K562 (cell line): ENCODE measurements at places on chromosomes 2 and 18.

DNA sequence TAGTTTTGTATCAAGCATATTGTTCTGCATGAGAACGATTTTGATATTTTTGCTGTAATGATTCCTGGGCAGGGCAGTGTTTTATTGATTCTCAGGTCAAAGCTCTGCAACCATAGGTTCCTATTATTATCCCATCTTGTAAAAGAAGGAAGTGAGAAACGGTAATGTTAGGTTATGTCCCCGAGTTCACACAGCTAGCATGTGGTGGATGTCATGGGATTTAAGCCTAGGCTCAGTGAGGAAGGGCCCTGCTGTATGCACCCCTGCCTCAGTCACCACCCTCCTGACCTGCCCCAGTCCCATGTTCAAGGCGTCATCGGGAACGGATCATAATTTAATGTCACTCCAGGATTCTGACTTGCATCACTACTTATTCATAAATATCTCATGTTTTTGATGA lies 10.7 kb downstream of the ACP1 start:
- no peak for DNase-seq

DNA sequence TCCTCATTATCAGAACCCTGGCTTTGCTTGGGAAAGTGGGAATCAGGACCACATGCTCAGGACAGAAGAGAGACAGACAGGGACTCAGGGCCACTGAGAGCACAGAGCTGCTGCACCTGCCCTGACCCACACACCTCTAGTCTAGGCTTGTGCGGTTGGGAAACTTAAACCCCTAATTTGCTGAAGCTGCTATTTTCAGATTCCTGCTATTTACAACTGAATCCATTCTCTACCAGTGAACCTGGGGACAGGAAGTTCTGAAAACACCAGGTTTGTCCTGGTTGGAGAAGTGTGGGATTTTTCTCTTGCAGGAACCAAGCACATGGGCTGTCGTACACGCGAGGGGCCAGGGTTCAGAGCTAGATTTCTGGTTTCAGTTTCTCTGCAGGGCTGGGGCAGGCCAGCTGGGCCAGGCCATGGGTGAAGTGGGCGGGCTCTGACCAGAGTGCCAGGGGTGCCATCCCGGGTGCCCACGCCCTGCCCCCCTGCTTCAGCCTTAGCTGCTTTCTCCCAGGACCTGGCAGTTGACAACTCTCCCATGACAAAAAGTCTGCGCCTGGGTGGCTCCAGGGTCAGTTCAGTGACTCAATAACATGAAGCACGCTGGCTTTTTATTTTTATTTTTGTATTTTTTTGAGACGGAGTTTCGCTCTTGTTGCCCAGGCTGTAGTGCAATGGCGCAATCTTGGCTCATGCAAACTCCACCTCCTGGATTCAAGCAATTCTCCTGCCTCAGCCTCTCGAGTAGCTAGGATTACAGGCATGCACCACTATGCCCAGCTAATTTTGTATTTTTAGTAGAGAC lies 51.3 kb upstream of the SLC1A4 start:
- DNase-seq, result no peak

DNA sequence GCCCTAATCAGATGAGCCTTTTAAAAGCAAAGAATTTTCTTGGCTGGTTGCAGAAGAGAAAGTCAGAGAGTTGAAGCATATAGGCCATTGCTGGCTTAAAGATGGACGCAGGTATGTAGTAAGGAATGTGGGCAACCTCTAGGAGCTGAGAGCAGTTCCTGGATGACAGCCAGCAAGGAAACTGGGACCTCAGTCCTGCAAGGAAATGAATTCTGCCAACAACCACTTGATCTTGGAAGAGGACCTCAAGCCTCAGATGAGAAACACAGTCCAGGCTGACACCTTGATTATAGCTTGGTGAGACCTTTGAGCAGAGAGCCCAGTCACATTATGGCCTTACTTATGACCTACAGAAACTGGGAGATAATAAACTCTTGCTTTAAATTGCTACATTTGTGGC lies 15.7 kb downstream of the PHOSPHO2 start:
- DNase-seq, result no peak

DNA sequence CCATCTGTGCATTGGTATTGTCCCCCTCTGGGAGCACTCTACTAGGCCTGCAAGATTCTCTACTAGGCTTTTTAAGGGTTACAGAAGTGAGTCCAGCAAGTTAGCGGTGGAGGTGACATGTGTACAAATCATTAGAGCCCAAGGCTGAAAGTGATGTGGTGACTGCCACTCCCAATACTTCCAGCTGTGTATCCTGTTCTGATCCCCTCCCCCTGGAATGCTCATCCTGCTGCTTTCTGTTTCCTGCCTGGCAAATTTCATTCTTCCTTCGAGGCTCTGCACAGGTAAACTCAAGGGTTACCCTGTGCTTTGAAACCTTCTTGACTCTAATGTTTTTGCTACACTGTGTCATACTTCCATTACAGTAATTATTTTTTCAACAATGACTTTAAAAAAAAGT lies 258.5 kb upstream of the REV1 start:
- DNase-seq, result no peak

DNA sequence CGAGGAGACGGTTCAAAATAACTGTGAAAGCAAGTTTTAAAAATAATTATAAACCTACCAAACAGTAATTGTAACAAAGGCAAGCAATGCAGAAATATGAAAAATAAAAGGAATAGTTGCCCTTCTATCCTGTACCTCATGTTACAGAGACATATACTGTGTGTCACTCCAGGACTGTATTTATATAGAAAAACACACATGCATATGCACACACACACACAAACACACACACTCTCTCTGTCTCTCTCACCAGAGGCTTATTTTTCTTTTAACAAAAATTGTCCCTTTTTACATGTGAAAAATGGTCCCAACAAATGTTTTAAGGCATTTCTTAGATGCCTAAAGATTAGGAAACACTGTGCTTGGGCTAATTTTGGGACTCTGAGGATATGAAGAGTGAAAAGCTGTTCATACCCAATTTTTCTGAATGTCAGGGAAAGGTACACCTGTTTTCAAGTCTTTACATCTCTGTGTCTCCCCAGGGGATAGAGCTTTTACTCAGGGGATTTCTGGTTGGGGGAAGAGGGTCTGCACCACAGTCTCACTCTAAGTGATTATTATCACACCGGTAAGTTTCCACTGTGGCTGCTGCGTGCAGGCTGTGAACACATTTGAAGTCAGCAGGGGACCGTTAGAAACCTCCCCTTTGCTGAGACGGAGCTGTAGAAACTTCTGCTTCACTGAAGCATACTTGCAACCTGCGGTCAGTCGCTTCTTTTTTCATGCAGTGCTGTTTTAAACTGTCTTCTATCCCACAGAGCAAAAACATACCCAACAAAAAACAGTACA lies 51.4 kb upstream of the SPAG16 start:
- DNase-seq, result no peak

DNA sequence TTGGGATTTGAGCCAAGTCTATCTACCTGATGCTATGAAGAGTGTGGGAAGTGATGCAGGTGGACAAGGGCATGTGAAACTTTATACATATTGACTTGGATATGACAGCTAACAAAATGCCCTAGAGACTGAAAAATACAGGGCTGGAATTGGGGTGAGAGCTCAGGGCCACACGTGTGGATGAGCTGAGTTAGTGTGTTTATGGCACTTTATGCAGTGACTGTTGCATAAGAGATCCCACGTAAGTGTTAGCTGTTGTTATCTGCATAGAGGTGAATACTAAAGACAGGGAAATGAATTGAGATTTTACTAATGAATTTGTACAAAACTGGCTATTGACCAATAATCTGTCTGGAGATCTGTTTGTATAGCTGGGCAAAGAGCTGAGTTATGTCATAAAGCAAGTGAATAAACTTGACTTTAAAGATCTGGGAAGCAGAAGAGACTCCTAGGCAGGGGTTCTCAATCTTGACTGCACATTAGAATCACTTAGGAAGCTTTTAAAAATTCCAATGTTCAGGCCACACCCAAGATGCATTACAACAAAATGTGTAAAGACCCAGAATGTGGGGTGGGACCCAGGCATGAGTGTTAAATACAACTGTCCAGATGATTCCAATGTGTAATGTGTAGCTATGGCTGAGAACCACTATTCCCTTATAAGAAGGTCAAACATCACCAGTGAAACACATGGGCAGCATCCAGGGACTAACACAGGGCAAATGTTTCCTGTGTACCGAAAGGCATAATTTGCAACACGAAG lies 74.2 kb upstream of the STK17B start:
- DNase-seq, result no peak

DNA sequence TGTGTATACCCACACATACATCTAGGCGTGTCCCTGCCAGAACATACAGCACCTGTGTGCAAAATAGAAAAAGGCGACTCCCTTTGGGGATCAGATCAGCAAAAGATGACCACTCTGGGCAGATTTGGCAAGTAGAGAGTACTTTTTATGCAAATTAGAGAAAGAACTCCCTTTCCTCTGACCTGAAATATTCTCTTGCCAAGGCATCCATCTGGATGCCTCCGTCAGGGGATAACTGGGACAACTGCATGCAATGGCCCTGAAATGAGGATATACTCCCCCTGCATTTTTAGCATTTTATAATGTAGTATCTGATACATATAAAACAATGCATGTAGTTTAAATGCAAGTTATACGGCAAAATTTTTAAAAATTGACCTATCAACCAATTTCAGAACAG lies 247.7 kb downstream of the ICOS start:
- DNase-seq, result no peak

GRCh38 chr18:36432880-36433555 lies 135.5 kb downstream of the FHOD3 start:
- no peak for DNase-seq

- DNase-seq, result no peak
Measured at GRCh38 chr18:6741232-6741663, 11.7 kb downstream of the ARHGAP28 start.

GRCh38 chr2:171651667-171652415 lies 35.4 kb upstream of the DYNC1I2 start:
- no peak for DNase-seq

DNA sequence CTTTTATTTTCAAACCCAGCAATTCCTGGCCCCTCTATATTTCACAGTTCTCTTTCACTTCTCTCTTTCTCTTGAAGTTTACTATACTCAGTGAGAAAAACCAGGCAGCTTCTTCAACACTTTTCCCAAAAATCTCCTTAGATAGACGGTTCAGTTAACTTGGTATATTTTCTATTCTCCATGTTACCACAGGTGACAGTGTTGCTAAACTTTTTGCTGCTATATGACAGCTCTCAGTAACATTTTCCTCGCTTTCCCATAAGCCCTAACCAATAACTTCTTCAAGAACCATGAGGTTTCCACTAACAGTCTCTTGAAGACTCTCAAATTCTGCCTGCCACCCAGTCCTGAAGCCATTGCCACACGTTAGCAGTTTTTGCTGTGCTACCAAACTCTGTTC lies 45.8 kb downstream of the CYBRD1 start:
- no peak for DNase-seq

DNA sequence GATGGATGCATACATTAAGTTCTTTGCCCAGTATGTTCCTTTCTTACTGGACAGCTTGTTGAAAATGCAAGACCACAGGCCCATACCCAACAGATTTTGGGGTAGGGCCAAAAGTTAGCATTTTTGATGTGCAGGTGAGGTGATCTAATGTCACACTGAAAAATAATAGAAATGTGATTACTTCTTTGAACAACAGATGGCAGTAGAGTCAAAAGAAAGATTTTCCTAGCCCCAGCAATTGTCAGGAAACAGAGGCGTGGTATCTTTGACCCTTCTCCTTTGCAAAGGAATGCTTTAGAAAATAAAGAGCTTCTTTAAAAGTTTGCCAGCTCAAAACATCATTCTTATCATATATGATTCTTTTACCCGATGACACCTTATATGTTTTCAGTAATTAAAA lies 343.6 kb upstream of the SYT4 start:
- DNase-seq, result peak; percentile 7
